IPS DF 6.9 (cell line): ENCODE measurements at places on chromosomes 6 and 20.

DNA sequence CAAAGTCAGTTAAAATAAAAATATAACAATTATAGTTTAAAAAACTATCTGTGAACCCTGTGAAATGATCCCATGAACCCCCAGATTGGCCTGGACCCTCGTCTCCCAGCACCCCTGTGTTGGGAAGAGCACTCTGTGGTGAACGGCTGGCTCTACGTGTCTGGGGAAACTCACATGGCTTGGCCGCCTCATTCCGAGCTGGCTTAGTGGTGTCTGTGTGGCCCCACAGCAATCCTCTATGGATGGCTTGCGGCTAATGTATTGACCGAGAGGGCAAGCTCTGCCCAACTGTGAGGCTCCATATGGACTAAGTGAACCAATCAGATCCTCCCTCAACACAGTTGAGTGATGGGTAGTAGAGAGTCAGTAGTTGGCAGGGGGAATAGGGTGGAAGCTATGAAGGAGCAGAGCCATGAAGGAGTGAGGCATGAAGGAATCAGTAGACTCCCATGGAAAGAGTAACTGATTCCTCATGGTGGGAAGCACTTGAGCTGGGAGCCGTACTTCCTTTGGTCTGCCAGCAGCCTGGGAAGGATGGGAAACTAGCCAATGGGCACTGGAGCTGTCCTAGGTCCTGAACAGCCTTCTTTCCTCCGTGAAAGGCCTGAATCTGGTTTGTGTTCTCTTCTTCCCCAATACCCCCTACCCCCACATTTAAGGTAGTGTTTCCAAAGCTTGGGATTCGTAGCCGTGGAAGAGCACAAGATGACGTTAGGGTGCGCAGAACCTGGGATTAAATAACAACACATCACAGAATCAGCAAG lies 21.6 kb upstream of the ZNF831 start:
- DNase-seq: no peak

DNA sequence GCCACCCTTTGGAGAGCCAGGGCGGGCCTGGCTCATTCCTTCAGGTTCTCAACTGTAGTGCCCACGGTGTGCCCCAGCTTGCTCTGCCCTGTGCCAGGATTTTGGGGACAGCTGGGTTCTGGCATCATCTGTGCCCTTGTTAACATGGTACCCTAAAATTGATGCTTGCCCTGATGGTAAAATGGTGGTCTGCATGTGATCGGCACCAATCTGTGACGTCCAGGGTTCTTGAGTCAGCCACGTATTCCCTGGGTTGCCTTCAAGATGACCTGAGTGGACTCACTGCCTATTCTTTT lies 31.2 kb upstream of the APCDD1L start:
- no peak for DNase-seq

- DNase-seq: no peak
These were observed 3.0 kb upstream of the BLCAP start for GRCh38 chr20:37530696-37531095.

DNA sequence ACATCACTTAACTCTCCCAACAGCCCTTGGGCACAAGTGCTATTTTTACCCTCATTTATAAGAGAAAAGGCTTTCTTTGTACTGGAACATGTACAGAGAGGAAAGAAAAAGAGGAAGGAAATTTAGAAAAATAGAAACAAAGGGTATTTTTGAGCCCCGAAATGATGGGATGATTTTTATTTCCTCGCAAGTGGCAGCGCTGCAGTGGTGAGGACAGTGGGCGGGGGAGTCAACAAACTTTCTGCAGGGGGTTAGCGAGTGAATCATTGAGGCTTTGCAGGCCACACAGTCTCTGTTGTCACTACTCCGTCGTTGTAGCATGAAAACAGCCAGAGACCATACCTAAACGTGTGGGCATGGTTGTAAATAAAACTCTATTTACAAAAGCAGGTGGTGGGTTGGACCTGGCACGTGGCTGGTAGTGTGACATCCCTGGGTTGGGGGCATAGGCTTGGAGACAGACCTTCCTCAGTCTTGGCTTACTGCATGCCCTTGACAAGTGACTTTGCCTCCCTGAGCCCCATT lies 25.5 kb upstream of the OCSTAMP start:
- no peak for DNase-seq

- DNase-seq: no peak
These were observed 878.7 kb upstream of the MAN1A1 start for GRCh38 chr6:120228297-120228696.

DNA sequence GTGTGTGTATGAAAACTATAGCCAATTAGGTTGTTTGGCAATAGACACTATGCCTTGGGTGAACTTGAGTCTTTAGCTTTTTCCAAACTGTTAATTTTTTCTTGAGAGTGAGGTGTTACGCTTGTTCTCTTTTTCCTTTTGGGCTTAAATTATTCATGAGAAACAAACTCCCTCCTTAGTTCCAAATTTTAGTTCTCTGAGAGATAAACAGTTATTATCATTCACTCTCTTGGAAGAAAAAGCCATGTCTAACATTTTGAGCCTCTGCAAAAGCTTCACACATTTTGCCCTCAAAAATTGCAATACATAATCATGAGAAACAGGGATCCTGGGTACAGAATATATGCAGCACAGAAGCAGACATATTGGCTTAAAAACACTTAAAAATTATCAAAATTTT lies 1353.9 kb upstream of the MAP3K7 start:
- DNase-seq: no peak

GRCh38 chr6:971981-972640 lies 279.2 kb upstream of the EXOC2 start:
- no peak for DNase-seq

DNA sequence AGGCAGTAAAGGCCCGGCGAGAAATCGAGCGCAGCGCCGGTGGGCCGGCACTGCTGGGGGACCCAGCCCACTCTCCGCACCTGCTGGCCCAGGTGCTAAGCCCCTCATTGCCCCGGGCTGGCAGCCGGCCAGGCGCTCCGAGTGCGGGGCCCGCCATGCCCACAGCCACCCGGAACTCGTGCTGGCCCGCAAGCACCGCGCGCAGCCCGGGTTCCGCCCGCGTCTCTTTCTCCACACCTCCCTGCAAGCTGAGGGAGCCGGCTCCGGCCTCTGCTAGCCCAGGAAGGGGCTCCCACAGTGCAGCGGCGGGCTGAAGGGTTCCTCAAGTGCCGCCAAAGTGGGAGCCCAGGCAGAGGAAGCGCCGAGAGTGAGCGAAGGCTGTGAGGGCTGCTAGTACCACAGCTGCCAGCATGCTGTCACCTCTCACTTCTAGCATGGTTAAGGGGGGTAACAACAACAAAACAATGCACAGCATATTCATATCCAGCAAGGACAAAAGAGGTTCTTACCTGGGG lies 11.3 kb upstream of the GMPR start:
- no peak for DNase-seq

- no peak for DNase-seq
These were observed 175.5 kb downstream of the EYS start for GRCh38 chr6:65531533-65531932.

DNA sequence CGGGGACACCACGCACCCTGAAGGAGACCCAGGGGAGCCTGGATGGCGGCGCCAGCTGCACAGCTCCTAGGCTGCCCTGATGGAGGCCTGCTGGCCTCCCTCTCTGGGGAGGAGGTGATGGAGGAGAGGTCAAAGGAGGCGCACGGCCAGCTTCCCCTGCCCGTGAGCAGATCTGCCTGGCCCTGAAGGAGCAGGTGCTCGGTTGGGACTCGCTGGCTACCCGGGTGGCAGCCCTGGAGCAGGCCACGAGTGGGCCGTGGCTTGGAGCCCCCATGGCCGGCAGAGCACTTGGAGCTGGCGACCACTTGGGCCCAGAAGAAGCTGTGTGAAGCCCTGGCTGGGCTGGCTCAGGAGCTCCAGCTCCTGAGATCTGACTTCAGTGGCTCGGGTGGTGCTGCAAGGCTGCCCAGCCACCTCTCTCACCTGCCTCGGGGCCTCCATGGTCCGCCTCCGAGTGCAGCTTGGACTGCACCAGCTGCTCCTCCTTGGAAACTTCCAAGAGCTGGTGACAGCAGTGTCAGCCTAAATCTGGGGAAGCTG lies 7.5 kb upstream of the RAET1E start:
- DNase-seq: no peak

DNA sequence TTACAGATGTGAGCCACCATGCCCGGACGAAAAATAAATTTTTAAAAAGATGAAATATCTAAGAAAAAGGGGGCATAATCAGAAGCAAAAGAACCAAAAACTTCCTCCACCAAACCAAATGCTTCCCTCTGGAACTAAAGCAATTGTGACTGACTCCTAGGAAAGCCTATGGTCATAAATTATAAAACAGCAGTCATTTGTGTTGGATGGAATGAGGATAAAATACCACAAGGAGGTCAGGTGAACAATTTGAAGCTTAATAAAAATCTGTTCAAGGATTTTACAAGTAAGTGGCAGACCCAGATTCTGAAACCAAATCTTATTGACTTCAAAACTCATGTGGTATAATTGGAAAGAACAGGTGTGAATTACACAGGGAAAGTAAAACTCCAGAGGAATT lies 114.5 kb downstream of the KIF13A start:
- no peak for DNase-seq

DNA sequence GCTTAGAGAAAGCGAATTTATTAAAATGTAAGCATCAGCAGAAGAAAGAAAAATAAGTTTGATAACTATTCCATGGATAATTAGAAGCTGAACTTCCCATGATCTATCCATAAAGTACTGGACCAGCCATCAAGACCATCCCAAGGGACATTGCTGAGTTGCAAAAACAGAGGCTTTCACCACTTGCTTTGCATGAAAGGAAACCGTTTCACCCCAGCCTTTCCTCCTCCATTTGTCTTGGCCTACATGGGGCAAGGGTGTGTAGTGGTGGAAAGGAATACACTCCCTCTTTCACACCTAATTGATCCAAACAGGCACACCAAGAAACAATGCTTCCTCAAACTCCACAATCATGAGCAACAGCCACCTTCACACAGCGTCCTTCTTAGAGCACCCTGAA lies 10.4 kb downstream of the HIVEP2 start:
- DNase-seq: no peak
